ENCODE measurements at places on chromosomes 1 and 21.

DNA sequence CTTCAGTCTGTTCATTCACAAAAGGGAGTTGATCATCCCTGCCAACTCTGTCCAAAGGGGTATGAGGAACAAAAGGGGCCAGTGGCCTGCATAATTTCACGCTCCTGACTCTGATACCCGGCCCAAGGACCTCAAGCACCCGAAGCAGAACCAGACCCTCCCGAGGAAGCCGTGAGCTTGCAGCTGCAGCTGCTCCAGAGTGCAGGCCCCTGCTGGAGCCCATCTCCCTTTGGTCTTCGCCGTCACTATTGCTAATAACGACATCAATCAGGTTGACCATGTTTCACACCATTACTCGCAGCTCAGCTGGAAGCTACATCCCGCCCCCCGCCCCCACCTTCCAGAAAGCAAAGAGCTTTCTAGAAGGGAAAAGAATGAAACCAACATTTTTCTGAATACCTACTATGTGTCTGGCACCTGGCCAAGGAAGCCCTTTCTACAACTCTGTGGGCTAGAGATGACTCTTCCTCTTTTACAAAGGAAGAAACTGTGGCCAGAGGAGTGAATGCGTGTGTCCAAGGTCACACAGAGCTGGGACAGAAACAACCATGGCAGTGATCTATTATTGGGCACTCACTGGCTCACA, 5.5 kb downstream of the NKAIN1 start:
- DNase-seq = no peak

DNA sequence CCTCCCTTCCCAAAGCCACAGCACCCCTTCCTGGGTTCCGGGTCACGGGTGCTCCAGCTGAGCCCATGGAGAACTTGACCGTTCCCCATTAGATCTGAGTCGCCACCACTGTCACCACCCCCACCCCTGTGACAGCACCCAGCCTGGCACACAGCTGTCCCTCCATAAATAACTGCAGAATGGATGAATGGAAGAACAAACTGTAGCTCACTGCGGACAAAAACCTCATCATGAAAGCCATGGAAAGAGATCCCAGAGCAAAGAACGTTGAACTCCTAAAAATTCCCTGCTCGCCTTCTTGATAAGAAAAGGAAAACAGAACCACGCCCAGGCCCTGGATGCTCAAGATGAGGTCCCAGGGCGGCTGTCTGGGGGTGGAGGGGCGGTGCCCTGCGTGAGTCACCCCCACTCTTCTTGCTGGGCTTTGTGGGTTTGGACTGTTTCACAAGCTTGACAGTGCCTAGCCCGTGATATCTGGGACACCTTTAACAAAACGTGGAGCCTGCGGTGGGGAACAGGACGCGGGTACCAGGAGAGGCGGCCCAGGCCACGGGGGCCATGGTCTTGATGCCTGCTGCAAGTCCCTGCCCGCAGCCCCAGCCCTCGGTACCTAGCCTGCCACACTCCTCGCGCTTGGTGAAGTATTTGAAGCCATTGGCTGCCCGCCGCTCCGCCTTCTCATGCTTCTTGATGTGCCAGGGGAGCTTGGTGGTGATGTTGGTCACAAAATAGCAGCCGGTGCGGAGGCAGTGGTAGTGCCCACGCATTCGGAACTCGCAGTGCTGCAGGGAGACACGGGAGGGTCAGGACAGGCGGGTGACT, 151.9 kb downstream of the CASZ1 start:
- DNase-seq = no peak

- no peak for DNase-seq
These were observed 19.9 kb downstream of the HIPK1 start for GRCh38 chr1:113949007-113949406.

GRCh38 chr1:244868484-244869363, 4.4 kb upstream of the HNRNPU start:
- no peak for DNase-seq

GRCh38 chr1:48670234-48671020, 106.3 kb downstream of the BEND5 start:
- DNase-seq = no peak

- DNase-seq = peak; percentile 34
These were observed 22.9 kb upstream of the RALGPS2 start for GRCh38 chr1:178702146-178702545.

GRCh38 chr1:214005708-214006107, 17.9 kb downstream of the PROX1 start:
- no peak for DNase-seq

GRCh38 chr1:162701286-162701685, 69.0 kb downstream of the DDR2 start:
- no peak for DNase-seq

DNA sequence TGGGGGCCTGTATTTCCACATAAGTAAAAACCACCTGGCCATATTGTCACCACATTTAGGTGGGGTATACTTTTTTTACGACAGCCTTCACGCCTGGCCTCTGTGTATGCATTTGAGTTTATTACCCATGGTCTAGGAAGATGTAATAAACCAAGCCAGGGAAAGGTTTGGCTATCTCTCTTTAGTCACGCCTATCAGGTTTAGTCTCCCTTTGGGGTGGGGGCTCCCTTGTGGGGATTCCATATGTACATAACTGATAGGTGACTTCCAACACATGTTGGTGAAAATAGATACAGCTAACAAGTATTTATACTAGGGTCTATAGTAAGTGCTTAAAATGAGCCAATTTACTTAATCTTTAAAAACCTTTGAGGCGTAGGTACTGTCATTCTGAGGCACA, 4.2 kb downstream of the YBX1 start:
- DNase-seq = no peak

GRCh38 chr1:18526436-18527275, 45.9 kb downstream of the KLHDC7A start:
- no peak for DNase-seq

- DNase-seq = no peak
These were observed 7.6 kb downstream of the FOXO6 start for GRCh38 chr1:41368801-41369200.

- peak; percentile 36 for DNase-seq
These were observed 31.8 kb downstream of the SDCCAG8 start for GRCh38 chr1:243287652-243288051.

DNA sequence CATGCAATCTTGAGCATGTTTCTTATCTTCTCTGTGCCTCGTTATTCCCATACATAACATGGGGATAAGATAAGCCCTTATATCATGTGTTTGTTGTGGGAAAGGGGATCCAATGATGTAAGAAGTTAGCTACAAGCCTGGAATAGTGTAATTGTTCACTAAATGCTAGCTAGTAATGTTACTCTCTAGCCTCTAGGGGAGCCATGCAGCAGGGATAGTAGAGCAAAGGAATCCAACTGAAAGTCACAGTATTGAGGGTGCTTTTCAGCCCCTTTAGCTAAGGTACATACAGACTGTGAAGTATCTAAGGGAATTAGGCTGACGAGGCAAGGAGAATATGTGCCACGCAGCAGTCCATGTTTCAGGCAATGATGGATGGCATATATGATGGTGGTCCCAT, 46.9 kb downstream of the IL23R start:
- peak; percentile 38 for DNase-seq

All from H4 (cell line).